AG09309 (cell line): ENCODE measurements at places on chromosomes 1 and 21.

DNA sequence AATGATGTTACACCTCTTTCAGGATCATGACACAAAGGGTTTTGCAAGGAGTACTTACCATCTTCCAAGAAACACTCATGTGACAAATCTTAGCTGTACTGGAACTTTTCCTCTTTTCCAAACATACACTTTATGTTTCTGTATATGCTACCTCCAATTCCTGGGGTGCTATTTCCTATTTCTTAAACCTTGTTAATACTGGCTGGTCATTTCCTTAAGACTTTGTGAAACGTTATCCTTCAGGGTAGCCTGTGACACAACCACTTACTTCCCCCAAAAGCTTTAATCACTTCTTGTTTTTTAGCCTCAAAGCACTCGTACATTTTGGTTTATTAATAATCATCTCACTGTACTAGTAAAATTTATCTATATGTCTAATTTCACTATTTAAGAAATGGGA, 39.4 kb downstream of the OR10Z1 start:
- DNase-seq, result no peak

DNA sequence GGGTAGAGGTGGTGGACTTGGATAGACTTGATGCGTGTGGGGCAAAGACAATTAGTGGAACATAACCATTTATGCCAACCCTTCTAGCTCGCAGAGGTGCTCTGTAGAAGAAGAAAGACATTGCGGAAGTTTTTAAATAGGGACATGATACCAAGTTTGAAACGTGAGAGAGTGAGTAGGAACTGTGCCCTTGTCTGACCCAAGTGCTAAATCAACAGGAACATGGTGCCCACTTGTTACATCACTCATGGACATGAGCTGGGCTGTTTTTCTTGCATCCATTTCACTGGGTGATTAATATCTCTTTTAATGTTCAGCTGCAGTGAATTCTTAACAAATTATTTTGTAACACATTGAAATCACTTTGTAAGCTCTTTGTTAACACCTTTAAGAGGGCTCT, 408.1 kb upstream of the VAMP3 start:
- no peak for DNase-seq

DNA sequence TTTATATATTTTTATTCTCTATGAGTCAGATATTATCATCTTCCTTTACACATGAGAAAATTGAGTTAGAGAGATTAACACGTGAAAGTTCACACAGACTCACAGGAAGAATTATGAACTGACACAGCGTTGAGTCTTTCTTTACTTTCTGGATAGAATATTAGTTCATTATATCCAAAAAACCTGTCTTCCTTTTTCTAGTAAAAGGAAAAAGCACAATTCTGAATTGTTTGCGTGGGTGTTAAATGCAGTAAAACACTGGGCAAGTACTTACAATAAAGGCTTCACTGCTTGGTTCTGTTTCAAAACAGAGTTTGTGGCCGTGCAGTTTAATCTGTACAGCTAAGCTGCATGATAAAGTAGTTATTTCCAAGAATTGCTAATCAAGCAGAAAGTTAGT, 10.8 kb downstream of the MAGI3 start:
- DNase-seq, result no peak

- DNase-seq, result no peak
Observed at GRCh38 chr1:106049595-106049994, 1006.9 kb upstream of the PRMT6 start.

DNA sequence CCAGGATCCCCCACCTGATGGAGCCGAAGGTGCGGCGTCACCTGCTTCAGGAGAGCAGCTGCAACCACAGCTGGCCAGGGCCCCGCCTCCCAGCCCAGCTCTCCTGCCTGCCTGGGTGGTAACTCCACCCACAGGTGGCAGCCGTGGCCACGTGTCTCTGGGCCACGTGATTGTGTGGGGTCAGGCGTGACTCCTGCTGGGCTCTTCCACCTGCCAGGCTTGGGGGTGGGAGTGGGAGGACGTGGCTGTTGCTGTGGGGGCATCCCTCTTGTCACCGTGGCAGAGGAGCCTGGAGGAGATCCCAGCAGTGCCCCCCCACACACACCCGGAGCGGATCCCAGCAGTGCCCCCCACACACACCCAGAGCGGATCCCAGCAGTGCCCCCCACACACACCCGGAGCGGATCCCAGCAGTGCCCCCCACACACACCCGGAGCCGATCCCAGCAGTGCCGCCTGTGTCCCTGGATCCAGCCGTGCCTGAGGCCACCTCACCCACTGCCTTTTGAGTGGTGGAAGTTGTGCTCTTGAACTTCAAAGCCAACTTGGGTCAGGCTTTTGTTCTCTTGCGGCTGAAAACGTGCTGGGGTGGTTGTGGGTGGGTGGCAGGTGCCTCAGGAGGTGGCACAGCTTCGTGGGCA, 32.2 kb downstream of the POFUT2 start:
- DNase-seq, result no peak

GRCh38 chr21:44334329-44335030, 4.7 kb downstream of the CFAP410 start:
- no peak for DNase-seq

DNA sequence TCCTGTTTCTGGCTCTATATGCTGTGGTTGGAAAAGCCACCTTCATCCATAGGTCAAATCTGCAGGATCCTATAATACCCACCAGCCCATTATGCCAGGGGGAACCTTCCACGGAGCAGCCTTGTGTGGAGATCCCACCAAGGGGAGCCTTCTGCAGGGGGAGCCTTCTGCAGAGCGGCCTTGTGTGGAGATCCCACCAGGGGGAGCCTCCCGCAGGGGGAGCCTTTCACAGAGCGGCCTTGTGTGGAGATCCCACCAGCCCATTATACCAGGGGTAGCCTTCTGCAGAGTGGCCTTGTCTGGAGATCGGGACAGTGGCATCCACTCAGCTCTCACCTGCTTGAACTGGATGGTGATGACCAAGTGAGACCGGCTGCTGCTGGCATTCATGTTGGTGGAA, 85.3 kb downstream of the SCCPDH start:
- no peak for DNase-seq

GRCh38 chr1:84406346-84406861, 8.1 kb downstream of the DNASE2B start:
- DNase-seq, result no peak

DNA sequence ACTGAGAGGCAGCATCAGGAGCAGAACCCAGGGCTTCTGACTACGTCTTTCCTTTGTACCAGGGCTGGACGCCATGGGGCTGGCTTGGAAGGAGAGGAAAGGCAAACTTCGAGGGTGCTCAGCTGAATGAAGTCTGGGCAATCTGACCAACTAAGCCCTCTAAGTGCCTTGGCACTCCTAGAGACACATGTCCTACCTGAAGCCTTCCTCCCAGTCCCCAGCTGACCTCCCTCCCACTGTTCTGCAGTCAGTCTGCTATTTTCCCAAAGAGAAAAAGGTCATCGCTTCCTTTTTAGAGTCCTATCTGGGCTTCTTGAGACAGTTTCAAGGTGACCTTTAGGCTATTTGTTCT, 5.2 kb downstream of the SLC9A1 start:
- no peak for DNase-seq

DNA sequence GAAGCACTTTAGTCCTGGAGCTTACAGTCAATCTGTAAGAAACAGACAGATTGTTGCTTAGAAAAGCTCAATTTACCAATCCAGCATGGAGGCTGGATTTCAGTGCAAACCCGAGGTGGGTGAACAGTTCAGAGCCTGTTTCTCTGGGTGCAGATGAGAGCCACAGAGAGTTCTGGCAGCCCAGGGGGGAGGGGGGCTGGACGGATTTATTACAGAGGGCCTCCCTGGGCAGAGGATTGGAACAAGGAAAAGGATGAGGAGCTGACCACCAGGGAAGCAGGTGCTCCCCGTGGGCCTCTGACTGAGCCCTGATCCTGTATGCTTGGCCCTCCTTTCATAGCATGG, 38.0 kb upstream of the EPS8L3 start:
- DNase-seq, result no peak

DNA sequence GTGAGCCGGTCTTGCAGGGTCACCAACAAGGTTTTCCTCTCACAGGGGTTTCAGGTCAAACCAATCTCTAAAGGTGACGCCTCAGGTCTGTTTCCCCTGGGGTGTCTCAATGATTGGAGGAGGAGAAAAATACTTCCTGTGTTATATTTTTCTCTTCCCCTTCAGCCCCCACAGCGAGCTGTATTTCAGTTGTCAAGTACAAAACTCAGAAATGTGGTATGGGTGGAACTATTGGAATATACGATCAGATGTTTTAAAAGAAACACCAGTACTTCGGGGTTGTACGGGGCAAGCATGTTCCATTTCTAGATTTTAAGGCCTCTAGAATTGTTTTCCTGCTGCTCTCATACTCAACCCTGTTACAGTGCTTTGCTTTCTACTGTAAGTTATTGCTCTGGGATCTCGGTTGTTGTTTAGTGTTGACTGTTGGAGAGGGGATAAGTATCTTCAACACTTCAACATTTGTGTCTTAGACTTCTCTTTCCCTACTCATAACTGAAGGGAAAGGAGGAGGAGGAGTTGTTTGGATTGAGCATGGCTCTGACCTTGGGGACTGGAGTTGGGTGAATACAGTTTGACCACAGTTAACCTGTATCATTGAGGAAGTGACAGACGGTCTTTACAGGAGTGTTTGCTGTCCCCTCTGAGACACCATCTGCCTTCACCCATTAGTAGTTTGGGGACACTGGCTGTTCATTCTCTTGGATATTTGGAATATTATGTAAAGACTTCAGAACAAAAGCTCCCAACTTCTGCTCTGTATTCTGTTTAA, 2.0 kb downstream of the MAPKAPK2 start:
- DNase-seq, result no peak

DNA sequence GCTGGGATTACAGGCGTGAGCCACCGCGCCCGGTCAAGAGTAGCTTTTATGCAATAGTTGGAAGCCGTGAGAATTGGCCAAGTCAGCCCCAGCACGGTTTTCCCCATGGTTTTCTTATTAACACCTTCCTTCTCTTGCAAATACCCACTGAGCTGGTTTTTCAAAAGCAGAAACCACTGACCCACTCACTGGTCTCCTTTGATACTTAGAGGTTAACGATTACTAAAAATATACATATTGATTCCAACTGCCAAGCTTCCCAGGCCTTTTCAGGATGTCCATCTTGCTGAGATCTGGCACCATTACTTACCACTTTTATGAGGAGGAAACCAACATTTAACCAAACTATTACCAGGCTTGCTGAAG, 25.9 kb upstream of the TARDBP start:
- no peak for DNase-seq

- DNase-seq, result no peak
Observed at GRCh38 chr21:15874615-15875014, 144.8 kb downstream of the USP25 start.

- DNase-seq, result no peak
Observed at GRCh38 chr1:11505591-11506538, 26.9 kb downstream of the DISP3 start.

DNA sequence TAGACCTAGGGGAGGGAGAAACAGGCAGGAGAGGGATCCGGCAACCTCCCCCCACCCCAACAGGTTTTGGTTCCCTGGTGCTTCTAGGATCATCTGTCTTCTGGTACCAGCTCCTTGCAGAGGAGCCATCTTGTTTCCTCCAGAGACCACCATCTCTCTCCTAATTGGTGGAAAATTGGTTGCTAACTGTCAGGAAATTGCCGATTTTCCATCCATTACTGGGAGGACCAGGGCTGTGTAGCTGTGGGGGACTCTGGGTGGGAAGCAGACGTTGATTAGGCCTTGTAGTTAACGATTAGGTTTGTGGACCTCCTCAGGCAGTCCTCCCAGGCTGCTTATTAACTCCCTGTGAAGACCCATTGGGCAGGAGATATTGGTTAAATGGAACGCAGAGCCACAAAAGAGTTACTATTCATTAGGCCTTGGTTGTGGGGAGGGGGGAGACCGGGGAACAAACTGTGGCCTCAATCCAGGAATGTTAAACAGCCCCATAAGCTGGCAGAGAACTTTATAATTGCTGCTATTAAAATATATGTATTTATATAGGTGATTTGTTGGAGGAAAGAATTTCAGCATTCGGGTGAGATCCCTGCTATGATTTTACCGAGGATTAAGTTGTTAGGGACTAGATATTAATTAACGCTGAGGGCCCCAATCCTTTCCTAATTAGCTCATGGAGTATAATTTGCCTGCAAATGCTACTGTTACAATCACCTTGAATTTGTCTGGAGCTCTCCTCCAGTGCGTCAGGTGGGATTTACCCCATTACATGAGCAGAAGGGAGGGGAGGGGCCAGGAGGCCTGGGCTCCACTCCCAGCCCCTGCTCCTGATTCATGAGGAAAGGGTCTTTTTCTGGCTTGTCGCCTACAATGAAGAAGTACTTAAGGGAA, 61.2 kb upstream of the TRABD2B start:
- no peak for DNase-seq

GRCh38 chr1:201493757-201494617, 12.9 kb downstream of the CSRP1 start:
- DNase-seq, result no peak

DNA sequence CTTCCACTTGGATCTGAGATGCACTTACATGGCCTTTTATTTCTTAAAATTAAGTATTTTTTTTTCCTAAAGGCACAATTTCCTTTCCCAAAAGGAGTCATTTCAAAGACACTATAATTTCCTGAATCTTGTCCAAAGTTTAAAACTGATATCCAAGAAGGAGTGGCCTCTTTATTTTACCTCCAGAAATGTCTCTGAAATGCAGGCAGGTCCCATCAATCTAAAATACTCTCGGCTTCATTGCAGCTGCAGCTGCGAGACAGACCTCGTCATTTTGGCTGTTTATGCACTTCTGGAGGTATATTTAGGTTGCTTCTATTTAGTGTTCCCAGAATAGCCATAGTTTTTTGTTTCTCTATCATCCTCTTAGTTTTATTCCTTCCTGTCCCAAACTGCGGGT, 172.7 kb upstream of the COA6 start:
- no peak for DNase-seq

DNA sequence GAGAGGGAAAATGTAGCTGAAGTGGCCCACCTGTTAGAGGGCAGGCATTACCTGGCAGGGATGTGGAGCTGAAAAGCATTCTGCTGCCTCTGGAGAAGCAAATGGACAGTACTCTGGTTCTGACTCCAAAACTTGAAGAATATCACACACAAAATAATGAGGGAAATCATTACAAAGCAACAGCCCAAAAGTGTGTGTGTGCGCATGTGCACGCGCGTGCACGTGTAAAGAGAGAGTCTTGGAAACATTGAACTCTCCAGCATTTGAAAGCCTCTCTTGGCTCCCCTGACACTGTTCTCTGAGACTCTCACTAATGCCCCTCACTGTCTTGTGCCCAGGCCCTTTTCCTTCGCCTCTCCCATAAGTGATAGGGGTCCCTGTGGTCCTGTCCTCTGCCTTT, 2.3 kb upstream of the VTCN1 start:
- DNase-seq, result no peak

DNA sequence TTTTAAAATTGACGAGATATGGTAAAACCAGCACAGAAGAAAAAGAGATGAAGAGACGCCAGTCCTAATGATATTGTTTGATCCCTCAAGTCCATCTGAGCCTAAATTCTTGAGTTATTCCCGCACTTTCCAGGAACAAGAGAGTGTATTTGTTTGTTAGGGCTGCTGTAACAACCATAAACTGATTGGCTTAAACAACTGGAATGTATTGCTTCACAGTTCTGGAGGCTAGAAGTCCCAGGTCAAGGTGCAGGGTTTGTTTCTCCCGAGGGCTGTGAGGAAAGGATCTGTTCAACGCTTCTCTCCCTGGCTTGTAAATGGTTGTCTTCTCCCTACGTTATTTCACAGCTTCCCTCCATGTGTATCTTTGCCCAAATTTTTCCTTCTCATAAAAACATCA, 7.8 kb upstream of the EXO1 start:
- no peak for DNase-seq
